ENCODE measurements at places on chromosomes 7 and 10. TPM values are rescaled to one million over a fixed set of nuclear protein-coding genes. Genes with fewer than 3 reads are reported as not detected.

- no peaks in the 10 kb centered on the region for H3K4me1 ChIP-seq
- no peak overlapping the region for H3K27ac ChIP-seq
- no peaks in the 10 kb centered on the region for H3K36me3 ChIP-seq
- DNase-seq, result no peak
- no peak overlapping the region for H3K4me3 ChIP-seq
- peaks cover 8% of the 10 kb centered on the region for H3K27me3 ChIP-seq
Measured at GRCh38 chr10:113562704-113563103, 9.9 kb downstream of the HABP2 start.

DNA sequence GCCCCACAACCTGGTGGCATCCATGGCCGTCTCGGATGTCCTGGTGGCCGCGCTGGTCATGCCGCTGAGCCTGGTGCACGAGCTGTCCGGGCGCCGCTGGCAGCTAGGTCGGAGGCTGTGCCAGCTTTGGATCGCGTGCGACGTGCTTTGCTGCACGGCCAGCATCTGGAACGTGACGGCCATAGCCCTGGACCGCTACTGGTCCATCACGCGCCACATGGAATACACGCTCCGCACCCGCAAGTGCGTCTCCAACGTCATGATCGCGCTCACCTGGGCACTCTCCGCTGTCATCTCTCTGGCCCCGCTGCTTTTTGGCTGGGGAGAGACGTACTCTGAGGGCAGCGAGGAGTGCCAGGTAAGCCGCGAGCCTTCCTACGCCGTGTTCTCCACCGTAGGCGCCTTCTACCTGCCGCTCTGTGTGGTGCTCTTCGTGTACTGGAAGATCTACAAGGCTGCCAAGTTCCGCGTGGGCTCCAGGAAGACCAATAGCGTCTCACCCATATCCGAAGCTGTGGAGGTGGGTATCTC is 1.1 kb downstream of the HTR5A start:
- H3K27ac ChIP-seq, result no peak overlapping the region
- no peaks in the 10 kb centered on the region for H3K36me3 ChIP-seq
- no peak for DNase-seq
- no peak overlapping the region for H3K4me3 ChIP-seq
- H3K27me3 ChIP-seq, result peaks cover 2% of the 10 kb centered on the region

The NKX2-3 gene
- total RNA-seq, result not detected

The INSYN2A gene
- total RNA-seq, result 0.41 TPM
